T-helper 17 cell (primary cell): ENCODE measurements at places on chromosomes 11 and 22. TPM values are rescaled to one million over a fixed set of nuclear protein-coding genes. Genes with fewer than 3 reads are reported as not detected.

DNA sequence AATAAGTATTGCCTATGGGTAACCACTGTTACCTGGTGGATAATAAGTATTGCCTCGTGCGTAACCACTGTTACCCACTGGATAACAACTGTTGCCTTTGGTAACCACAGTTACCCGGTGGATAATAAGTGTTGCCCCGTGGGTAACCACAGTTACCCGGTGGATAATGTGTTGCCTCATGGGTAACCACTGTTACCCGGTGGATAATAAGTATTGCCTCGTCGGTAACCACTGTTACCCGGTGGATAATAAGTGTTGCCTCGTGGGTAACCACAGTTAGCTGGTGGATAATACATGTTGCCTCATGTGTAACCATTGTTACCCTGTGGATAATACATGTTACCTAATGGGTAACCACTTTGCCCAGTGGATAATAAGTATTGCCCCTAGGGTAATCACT is 9.8 kb upstream of the NXPE4 start:
- H3K36me3 ChIP-seq = no peaks in the 10 kb centered on the region
- H3K4me3 ChIP-seq = no peak overlapping the region
- no peak overlapping the region for H3K27ac ChIP-seq
- H3K27me3 ChIP-seq = no peaks in the 10 kb centered on the region
- DNase-seq = no peak

DNA sequence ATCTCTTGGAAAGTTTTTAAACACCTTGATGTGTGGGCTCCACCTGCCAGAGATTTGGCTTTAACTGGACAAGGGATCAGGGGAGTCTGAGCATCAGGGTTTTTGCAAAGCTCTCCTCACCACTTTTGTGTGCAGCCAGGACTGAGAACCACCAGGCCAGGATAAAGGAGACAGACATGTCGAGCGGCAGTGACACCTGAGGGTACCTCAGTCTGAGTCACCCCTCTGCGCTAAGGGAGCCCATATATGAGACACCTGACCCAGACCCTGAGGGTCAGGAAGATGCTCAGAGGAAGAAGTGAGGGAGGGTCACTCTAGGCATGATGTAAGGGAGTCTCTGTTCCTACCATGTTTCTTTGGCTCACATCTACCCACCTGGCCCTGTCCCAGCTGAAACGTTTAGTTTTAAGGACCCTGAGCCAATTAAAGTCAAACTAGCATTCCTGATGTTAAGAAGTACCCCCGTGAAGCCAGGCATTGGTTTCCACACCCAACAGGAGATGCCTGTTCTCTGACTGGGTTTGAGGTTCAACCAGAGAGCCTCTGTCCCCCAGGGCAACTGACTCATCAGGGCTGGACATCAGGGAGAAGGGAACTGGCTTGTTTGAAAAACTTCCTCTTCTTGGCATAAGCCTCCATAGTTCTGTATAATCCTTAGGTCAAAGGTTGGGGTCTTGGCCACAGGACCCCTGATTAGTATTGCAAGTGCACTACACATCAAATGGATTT is 72.4 kb upstream of the BIRC3 start:
- H3K36me3 ChIP-seq = peaks cover 2% of the 10 kb centered on the region
- peaks cover 10% of the 10 kb centered on the region for H3K27me3 ChIP-seq
- no peak overlapping the region for H3K27ac ChIP-seq
- H3K4me1 ChIP-seq = peaks cover 2% of the 10 kb centered on the region
- no peak for DNase-seq

GRCh38 chr22:46393873-46394272 is 58.4 kb downstream of the TRMU start:
- no peak for DNase-seq
- H3K27me3 ChIP-seq = peaks cover 6% of the 10 kb centered on the region
- H3K27ac ChIP-seq = no peak overlapping the region
- H3K4me3 ChIP-seq = no peak overlapping the region
- H3K36me3 ChIP-seq = no peaks in the 10 kb centered on the region
- H3K4me1 ChIP-seq = peaks cover 5% of the 10 kb centered on the region

DNA sequence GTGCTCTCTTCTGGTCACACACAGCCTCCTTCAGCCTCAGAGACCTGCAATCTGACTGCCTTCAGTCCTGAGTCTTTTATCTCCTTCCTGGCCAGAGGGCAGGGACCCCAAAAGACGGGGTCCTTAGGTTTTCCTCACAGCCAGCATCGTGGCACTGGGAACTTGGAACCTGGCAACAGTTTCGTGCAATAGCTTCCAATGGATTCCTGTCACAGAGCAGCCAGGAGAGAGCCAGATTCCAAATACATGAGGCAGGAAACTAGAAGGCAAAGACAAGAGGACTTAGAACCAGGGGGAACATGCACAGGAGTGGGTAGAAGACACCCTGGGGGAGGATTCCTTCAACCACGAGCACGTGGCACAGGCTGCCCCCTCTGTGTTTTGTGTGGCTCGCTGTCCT is 48.6 kb downstream of the C11orf91 start:
- no peak for DNase-seq
- H3K36me3 ChIP-seq = peaks cover 2% of the 10 kb centered on the region
- peaks cover 3% of the 10 kb centered on the region for H3K4me1 ChIP-seq
- H3K27me3 ChIP-seq = peaks cover 71% of the 10 kb centered on the region
- no peak overlapping the region for H3K4me3 ChIP-seq

DNA sequence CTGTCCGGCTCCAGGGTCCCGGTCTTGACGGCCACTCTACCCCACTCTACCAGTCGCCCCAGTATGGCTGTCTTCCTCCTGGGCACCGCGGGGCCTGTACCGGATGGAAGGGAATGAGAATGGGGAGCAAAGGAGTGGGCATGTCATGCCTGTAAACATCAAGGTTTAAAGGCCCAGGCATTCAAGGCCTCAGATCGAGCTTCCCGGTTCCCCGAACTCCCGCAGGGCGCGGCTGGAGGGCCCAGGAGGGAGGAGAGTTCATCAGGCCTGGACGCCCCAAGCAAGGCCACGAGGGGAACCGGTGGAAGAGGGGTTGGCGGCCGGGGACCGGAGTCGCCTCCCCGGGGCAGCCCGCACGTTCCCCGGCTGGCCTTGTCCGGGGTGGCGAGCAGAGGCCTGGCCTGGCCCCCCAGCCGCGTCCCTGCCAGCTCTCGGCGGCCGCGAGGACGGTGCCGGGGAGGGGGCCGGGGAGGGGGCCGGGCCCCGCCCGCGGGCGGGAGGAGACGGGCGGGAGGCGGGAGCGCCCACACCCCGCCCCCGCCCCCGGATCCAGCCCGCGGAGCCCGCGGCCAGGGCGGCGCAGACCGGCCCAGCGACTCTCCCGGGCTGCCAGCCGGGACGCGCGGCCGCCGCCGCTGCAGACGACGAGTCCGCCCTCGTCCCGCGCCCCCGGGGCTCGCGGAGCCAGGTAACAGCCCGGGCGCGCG is at the start of gene CDC42EP1:
Gene CDC42EP1 (plus strand): TSS at position 580 of the 707 bp plus-strand sequence. CDS start 5,870 bp downstream, outside the sequence.
- H3K36me3 ChIP-seq = peaks cover 5% of the 10 kb centered on the region
- peaks cover 51% of the 10 kb centered on the region for H3K27me3 ChIP-seq
- DNase-seq = no peak
- no peak within 1 kb of the TSS for H3K27ac ChIP-seq
- peaks cover 17% of the 10 kb centered on the region for H3K4me1 ChIP-seq

DNA sequence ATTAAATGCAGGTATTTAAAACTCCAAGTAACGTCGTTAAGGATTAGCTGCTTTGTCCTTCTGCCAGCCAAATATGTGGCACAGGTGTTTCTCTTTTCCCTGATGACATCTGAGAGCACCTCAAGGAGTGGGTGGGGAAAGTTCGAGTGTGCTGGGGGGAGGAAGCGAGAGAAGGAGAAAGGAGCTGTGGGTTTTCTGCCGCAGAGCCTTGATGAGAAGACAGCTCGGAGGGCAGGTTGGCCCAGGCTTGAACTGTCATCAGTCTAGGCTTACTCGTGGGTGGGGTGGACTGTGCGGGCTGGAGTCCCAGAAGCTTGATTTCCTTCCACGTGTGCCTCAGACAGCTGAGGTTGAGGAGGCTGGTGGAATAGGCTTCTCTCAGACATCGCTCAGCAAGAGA is 15.2 kb upstream of the SORL1-AS1 start:
- peak overlapping the region; percentile 99 for H3K27ac ChIP-seq
- H3K36me3 ChIP-seq = peaks cover 7% of the 10 kb centered on the region
- H3K4me3 ChIP-seq = peak overlapping the region; percentile 76
- no peaks in the 10 kb centered on the region for H3K27me3 ChIP-seq
- peak; percentile 73 for DNase-seq

DNA sequence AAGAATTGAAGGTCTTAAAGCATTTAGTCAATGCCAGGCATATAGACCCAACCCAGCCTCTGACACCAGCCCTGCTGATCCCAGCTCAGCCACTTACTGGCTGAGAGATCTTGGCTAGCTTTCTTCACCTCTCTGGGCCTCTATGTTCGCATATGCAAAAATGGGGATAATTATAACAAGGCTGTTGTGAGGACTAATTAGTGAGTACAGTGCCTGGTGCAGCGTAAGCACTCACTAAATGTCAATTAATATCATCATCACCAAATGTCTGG is 10.5 kb downstream of the CHST1 start:
- H3K36me3 ChIP-seq = no peaks in the 10 kb centered on the region
- H3K4me1 ChIP-seq = peaks cover 15% of the 10 kb centered on the region
- no peak overlapping the region for H3K4me3 ChIP-seq
- no peak for DNase-seq
- H3K27ac ChIP-seq = no peak overlapping the region

- H3K4me3 ChIP-seq = no peak overlapping the region
- H3K27ac ChIP-seq = no peak overlapping the region
- peaks cover 53% of the 10 kb centered on the region for H3K27me3 ChIP-seq
- H3K4me1 ChIP-seq = peaks cover 5% of the 10 kb centered on the region
These were observed 15.9 kb upstream of the FGF3 start for GRCh38 chr11:69834811-69835800.

DNA sequence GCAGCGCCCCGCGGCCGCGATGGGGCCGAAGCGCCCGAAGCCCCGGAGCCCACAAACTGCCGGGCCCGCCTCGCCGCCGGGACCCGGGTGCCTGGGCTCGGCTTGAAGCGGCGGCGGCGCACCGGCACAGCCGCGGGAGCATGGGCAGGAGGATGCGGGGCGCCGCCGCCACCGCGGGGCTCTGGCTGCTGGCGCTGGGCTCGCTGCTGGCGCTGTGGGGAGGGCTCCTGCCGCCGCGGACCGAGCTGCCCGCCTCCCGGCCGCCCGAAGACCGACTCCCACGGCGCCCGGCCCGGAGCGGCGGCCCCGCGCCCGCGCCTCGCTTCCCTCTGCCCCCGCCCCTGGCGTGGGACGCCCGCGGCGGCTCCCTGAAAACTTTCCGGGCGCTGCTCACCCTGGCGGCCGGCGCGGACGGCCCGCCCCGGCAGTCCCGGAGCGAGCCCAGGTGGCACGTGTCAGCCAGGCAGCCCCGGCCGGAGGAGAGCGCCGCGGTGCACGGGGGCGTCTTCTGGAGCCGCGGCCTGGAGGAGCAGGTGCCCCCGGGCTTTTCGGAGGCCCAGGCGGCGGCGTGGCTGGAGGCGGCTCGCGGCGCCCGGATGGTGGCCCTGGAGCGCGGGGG is 346 bp downstream of the FJX1 start:
- H3K4me3 ChIP-seq = no peak overlapping the region
- H3K4me1 ChIP-seq = peaks cover 8% of the 10 kb centered on the region
- H3K27ac ChIP-seq = no peak overlapping the region
- peaks cover 80% of the 10 kb centered on the region for H3K27me3 ChIP-seq

DNA sequence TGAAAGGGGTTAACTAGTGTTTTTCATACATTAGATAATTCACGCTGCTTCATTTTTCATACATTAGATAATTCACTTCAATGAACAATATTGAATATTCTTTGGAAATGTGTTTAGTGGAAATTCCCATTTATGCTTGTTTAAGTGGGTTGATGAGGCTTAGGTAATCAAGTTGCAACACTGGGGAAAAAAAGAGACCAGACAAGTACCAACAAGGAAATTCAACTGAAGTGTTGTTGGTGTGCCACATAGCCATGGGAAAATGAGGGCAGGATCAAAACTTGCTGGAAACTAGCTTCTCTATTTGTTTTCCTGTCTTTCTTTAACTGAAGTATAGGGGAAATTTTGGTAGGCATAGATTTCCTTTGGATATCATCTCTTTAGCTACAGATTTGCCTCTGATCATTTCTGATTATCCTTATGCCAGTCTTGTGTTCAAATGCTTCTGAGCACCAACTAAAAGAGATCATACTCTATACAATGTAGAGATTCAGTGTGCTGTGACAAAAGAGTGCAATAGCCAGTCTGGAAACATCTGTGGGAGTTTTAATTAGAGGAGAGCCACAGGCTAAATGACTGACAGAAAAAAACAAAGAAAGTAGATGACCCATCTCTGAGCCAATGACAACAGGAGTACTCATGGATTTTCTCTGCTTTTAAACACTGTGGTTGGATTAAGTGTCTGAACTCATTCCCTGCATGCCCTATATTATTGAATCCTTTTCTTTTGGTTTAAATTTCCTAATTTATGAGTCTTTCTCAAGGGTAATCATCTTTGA is 67.6 kb upstream of the CTSC start:
- H3K4me1 ChIP-seq = peaks cover 2% of the 10 kb centered on the region
- H3K4me3 ChIP-seq = no peak overlapping the region
- H3K36me3 ChIP-seq = no peaks in the 10 kb centered on the region
- H3K27ac ChIP-seq = no peak overlapping the region
- H3K27me3 ChIP-seq = no peaks in the 10 kb centered on the region

GRCh38 chr11:2555336-2555735 is 110.5 kb downstream of the KCNQ1 start:
- no peaks in the 10 kb centered on the region for H3K36me3 ChIP-seq
- peaks cover 8% of the 10 kb centered on the region for H3K4me1 ChIP-seq
- DNase-seq = no peak
- H3K27ac ChIP-seq = no peak overlapping the region

DNA sequence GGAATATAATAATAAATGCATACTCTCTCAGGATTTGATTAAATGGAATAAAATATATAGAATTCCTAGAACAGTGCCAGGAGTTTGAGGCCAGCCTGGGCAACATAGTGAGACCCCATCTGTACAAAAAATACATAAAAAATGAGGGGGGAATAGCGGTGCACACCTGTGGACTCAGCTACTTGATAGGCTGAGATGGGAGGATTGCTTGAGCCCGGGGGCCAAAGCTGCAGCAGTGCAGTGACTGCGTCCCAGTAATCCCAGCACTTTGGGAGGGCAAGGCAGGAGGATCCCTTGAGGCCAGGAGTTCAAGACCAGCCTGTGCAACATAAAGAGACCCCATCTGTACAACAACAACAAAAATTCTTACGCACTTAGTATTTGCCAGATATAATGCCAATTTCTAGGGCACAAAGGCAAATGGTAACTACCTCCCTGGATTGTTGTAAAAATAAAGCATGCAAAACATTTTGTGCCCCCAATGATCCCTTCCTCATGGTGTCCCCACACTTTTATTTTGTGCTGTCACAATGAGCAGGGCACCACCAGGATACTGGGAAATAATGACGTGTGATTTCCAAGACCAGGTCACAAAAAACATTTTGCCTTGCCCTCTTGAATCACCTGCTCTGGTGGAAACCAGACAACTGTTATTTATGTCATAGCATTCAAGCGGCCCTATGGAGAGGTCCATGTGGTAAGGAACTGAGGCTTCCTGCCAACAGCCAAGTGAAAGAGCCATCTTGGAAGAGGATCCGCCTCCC is 18.3 kb upstream of the ZNF280A start:
- H3K4me3 ChIP-seq = no peak overlapping the region
- DNase-seq = no peak
- peaks cover 45% of the 10 kb centered on the region for H3K27me3 ChIP-seq
- H3K36me3 ChIP-seq = peaks cover 3% of the 10 kb centered on the region
- no peak overlapping the region for H3K27ac ChIP-seq

GRCh38 chr11:35178873-35179272 is 39.9 kb downstream of the CD44 start:
- peak overlapping the region; percentile 99 for H3K27ac ChIP-seq
- peaks cover 35% of the 10 kb centered on the region for H3K36me3 ChIP-seq
- H3K4me3 ChIP-seq = peak overlapping the region; percentile 82
- H3K4me1 ChIP-seq = peaks cover 78% of the 10 kb centered on the region
- no peaks in the 10 kb centered on the region for H3K27me3 ChIP-seq
- DNase-seq = no peak

The C11orf87 gene
- total RNA-seq = 0.08 TPM

The PRODH gene
- total RNA-seq = not detected

The CRACR2B gene
- 1.0 TPM for total RNA-seq

The ADAMTS15 gene
- total RNA-seq = not detected

The IGLL1 gene
- total RNA-seq = not detected

The NNMT gene
- total RNA-seq = not detected
